ENCODE measurements at places on chromosomes 1 and 21. TPM values are rescaled to one million over a fixed set of nuclear protein-coding genes. Genes with fewer than 3 reads are reported as not detected.

GRCh38 chr1:170377896-170378634, 153.9 kb upstream of the GORAB start:
- no peak for DNase-seq

DNA sequence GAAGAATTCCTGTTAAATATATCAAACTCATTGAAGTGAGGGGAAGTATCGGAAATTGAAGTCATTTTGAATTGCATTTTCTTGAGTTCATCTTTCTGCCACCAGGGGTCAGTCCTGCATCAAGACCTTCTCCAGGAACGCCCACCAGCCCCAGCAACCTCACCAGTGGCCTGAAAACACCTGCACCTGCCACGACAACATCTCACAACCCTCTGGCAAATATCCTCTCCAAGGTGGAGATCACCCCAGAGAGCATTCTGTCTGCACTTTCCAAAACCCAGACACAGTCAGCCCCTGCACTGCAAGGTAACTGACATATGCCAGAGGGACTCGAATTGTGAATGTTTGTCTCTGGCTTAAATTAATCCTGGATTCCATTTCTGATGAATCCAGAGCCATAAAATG, 22.8 kb upstream of the TARS2 start:
- peak; percentile 45 for DNase-seq

GRCh38 chr1:151990856-151991198, 2.8 kb downstream of the S100A10 start:
- DNase-seq, result peak; percentile 83

- no peak for DNase-seq
These were observed 1.7 kb downstream of the ANGPTL1 start for GRCh38 chr1:178869119-178869697.

DNA sequence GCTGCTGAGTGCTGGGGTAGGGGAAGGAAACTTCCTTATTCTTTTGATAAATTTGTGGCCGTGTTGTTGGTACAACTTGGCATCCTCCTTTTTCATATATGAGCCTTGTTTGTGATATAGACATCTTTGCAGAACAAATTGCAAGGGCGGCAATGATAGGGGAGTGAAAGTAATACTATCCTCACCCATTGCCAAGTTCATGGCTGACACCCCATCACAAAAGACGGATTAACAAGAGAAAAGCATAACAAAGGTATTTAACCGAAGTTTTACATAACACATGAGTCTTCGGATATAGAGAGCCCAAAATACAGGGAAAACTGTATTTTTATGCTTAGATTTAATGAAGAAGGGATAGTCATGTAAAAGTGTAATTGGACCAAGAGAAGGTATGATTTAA, 86.3 kb upstream of the TMPRSS2 start:
- no peak for DNase-seq

DNA sequence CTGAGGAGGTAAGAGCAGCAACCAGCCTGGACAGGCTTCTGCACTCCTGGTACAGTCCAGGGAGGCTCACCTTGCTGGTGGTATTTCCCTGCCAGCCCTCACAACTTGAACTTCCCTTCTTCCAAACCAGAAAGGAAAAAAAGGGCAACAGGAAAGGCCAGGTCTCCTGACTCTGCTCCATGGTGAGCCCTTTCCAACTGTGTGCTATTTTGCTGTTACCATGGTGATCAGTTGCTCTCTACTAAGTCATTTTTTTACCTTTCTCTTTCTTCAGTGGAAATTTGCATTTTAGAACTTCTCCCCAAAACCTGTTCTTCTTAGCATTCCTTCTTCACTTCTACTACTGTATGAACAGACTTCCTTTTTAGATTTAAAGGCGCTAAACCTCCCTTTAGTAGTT, 164.3 kb downstream of the GRIK1 start:
- DNase-seq, result no peak

GRCh38 chr1:30191154-30191702, 532.2 kb downstream of the MATN1 start:
- peak; percentile 72 for DNase-seq

DNA sequence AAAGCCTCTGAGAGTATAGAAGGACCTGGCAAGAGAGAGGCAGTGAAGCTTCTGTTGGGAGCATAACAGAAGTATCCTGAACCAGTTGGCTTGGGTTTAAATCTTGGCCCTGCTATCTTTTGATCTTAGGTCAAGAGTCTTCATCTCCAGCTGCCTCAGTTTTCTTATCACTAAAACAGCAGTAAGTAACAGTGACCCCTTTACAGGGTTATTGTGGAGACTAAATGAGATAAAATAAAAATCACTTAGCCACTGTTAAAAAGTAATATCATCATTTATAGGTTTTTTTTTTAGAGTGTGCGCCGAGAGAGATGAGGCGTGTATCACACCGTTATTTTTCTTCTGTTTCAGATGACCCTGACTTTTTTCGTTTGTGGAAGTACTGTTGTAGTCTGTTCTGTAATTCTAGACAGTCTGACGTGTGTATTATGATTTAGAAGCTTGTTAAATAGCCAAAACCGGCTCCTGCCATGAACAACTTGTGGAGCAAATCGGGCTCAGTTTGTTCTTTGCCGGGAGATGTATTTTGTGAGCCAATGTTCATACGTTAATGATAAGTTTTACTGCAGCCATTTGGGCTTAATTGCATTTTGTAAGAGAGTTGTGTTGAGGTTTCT, 1.1 kb downstream of the THRAP3 start:
- no peak for DNase-seq

GRCh38 chr1:214372092-214372491, 91.1 kb downstream of the SMYD2 start:
- DNase-seq, result no peak

Gene TRIM58
- total RNA-seq, result not detected

Gene MYOC
- total RNA-seq, result not detected

Gene SPRR5
- not detected for total RNA-seq

Measured in M059J (cell line).